ENCODE measurements at places on chromosomes 1 and 21. TPM values are rescaled to one million over a fixed set of nuclear protein-coding genes. Genes with fewer than 3 reads are reported as not detected.

GRCh38 chr1:193538003-193538354, 351.6 kb upstream of the B3GALT2 start:
- DNase-seq, result no peak

Gene ZZZ3
- total RNA-seq, result 30.3 TPM

DNA sequence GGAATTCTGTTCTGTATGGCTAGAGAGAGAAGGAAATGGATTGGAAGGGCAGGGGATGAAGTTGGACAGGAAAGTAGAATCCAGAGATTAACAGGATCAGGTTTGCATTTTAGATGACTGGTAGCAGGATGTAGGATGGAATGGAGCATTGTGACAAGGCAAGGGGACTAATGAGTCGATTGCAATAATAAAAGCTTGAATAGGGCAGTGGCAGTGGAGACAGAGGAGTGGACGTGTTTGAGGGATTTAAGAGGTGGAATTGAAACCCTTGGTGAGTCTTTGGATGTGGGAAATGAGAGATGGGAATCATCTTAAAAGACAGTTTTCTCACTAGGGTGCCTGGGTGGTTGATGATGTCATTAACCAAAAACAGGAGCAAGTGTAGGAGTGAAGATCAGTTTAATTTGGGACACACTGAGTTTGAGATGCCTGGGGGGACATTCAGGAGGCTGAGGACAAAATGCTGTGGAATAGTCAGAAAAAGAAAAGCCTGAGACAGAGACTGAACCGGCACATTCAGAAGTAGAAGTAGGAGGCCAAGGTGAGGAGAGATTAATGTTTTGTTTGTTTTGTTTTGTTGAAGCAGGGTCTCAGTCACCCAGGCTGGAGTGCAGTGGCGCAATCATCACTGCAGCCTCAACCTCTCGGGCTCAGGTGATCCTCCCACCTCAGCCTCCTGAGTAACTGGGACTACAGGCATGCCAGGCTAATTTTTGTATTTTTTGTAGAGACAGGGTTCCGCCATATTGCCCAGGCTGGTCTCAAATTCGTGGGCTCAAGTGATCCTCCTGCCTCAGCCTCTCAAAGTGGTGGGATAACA, 29.1 kb upstream of the C1orf146 start:
- DNase-seq, result no peak

- DNase-seq, result no peak
These were observed 58.3 kb downstream of the CLEC20A start for GRCh38 chr1:178438432-178438831.

Gene TNFAIP8L2
- 1.5 TPM for total RNA-seq

Gene PEX11B
- total RNA-seq, result 22.3 TPM

GRCh38 chr1:205045146-205045545, 2.1 kb downstream of the CNTN2 start:
- DNase-seq, result no peak

DNA sequence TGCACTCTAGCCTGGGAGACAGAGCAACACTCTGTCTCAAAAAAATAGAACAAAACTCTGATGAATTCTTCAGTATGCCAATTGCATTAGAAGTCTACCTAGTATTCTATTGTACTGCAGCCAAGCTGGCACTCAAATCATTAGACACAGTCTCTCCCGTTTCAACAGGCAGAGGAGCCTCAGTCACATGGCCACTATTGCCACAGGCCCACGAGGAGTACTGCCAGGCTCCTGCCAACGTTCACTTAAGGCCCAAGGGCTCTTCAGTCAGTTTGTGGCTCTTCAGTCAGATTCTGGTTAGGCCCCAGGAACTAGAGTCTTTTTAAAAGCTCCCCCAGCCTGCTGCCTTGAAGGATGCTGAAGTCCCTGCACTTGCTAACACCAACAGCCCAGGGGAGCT, 73.4 kb downstream of the SH3BGR start:
- DNase-seq, result no peak

Gene ADAM30
- not detected for total RNA-seq

- no peak for DNase-seq
These were observed 84.1 kb upstream of the PRDX6 start for GRCh38 chr1:173392895-173393658.

DNA sequence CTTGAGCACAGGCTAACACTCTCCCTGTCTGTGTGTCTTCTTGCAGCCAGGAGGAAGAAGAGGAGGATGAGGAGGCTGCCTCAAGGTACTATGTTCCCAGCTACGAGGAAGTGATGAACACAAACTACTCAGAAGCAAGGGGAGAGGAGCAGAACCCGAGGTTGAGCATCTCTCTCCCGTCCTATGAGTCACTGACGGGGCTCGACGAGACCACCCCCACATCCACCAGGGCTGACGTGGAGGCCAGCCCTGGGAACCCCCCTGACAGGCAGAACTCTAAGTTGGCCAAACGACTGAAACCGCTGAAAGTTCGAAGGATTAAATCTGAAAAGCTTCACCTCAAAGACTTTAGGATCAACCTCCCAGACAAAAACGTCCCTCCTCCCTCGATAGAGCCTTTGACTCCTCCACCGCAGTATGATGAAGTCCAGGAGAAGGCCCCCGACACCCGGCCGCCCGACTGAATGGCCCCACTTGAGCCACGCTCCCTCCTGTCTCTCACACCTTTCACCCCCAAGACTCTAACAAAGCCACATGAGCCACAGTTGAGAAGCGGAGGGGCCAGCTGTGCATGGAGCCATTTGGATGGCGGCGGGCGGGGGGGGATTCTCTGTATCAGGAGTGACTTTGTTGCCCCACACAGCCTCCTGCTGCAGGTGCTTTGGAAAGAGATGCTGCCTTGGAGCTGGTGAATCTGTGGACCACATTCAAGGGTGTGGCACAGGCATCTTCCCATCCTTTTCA, 27.6 kb upstream of the FHAD1 start:
- DNase-seq, result no peak

GRCh38 chr1:18110968-18111367, 3.4 kb downstream of the IGSF21 start:
- peak; percentile 53 for DNase-seq

DNA sequence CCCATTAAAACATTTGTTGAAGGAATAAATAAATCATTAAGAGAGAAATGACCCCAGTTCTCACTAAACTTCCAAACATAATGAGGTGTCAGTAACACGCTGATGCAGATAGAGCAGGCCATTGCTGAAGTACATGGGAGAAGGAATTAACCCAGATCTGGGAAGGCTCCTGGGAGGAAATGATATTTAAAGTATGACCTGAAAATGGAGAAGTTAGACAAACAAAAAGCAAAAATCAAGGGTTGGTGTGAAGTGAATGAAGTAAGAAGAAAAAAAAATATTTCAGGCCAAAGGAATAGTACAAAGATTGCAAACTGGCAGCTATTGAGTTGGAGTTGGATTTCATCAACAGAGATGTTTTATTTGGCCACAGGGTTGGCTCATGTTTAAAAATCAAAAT, 71.4 kb downstream of the RGS2 start:
- DNase-seq, result no peak

DNA sequence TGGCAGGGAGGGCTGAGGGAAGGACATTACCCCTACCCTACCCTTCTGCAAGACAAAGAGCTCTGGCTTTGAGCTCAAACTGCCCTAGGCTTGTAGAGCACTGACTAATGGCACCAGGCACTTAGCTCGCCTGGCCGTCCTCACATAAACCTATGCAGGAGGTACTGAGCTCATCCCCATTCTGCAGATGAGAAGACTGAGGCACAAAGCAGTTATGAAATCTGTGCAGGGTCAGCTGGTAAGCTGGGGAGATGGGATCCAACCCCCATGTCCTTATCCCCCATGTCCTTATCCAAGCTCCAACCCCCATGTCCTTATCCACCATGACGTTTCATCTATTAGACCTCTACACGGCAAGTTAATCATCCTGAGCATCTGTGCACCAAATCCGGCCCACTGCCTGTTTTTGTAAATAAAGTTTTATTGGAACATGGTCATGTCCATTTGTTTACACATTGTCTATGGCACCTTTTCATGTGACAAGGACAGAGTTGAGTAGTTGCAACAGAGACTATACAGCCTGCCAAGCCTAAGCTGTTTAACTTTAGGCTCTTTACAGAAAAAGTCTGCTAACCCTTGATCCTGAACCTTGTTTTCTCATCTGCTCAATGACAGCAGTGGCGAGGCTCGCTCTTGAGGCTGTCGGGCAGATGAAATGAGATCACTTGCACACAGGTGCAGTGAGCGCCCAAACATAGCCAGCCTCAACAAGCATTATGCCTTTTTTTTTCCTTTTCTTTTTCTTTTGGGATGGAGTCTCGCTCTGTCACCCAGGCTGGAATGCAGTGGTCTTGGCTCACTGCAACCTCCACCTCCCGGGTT, 86.8 kb downstream of the FBXO2 start:
- no peak for DNase-seq

Gene PTGER3
- 1.3 TPM for total RNA-seq

DNA sequence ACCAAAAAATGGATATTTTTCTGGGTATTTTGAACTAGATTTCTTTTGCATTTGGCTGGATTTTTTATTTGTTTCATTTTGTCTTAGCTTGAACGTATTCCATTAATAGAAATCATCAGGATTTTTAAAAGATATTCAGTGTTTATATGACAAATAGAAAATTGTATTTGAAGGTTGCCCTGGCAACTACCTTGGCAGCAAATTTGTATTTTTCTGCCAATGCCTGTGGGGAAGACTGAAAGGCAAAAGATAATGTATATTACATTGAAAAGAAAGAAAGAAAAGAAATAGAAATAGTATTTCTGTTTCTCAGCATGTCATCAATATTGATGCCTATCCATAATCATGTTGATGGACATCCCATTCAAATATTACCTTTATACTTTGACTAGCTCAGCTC, 16.8 kb downstream of the VCAM1 start:
- DNase-seq, result no peak

Gene PROK1
- total RNA-seq, result not detected

DNA sequence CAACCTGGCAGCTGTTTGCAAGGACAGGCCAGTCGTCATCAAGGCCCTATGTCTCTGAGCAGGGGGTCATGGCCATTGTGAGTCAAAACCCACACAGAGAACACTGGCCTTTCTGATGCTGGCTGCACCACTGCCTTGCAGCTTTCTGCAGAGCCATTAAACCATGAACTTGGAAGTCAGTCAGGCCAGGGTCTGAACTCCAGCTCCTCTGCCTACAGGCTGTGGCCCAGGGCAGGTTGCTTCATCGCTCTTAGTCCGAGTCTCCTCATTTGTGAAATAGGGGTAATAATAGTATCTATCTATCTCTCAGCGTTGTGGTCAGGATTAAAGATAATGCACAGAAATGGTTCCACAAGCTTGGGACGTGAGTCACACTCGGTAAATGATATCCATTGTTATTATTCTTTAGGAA, 35.8 kb upstream of the HIVEP3 start:
- no peak for DNase-seq

Gene CIART
- 11.8 TPM for total RNA-seq

Gene DIPK1A
- 7.0 TPM for total RNA-seq

Gene SAMSN1
- 1.3 TPM for total RNA-seq

DNA sequence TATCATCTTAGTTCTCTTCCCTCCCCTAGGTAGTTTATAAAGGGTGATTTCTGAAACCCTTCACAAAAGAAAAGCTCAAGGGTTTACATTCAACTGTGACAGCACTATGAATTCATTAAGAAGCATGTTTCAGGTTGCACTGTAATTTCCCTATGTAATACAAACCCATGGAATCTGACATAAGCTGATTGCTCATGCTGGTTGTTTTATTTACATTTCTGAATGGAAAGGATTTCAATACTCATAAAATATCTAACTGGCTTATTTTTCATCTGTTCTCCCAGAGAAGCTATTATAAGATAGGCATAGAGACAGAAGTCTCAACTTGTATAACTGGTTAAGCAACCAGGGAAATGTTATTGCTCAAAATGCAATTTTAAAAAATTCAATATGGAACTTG, 20.5 kb downstream of the WNT2B start:
- no peak for DNase-seq

DNA sequence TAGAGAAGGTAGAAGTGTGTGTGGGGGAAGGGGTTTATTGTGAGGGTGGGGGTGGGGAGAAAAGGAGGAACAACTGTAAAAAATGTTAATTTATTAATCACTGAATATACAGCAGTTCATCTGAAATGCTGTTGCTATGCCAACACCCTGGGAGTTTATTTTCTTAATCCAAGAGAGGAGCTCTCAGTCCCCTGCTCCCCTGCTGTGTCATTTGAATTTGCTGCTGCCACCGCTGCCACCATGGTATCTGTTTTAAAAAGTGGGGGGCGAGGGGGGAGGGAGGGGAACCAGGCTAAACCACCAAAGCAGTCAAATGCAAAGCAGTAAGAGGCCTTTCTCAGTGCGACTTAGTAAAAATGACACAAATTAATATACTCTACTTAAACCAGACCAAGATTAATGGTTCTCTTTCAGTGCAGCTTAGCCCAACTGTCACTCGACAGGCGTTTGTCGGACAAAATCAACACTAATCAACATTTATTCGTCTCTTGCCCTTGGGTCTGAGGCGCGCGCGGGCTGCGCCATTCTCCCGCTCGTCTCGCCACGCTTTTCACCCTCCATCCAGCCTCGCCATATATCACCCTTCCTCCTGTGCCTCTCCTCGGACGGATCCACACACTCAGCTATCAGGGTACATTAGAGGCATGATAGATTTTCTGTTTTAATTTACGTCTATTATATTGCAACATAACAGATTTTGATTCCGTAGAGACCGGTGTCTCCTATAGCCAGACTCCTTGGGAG, 76.2 kb downstream of the PBX1 start:
- no peak for DNase-seq

- no peak for DNase-seq
These were observed 13.8 kb downstream of the UBASH3A start for GRCh38 chr21:42417533-42417932.

GRCh38 chr1:33050221-33051076, 13.8 kb upstream of the AK2 start:
- no peak for DNase-seq

DNA sequence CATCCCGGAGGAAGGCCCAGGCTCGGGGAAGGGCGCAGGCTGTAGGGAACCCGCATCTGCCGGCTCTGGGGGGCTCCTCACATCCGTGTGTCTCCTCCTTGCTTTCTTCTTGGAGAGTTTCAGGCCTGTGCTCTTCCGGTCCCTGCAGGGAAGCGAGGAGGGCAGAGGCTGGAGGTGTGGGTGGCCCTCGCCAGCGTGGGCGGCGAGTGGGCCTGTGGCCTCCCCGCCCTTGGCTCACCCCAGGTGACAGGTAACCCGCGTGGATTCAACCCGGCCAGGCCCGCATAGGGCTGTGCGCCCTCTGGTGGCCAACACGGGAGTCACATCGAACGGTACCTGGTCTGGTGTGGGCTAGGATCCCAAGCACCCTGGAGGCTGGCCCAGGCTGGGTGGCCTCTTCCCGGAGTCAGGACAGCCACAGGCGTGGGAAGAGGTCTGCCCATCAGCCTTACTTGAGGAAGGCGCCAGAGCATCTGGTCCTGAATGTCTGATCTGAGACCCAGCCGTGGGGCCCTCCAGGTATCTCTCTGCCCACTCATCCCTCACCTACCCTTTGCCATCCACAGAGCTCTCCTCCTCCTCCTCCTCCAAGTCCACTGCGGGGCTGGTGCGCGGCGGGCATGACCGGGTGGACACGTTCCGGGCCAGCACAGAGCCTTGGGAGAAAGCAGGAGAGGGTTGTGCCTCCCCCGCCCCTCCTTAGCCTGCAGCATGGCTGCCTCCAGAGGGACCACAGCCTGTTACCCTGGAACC, 9.6 kb upstream of the TNFRSF25 start:
- peak; percentile 81 for DNase-seq

GRCh38 chr1:42332877-42333276, 2.2 kb downstream of the FOXJ3 start:
- no peak for DNase-seq

Gene FHL3
- 25.4 TPM for total RNA-seq

Gene LCE1A
- total RNA-seq, result not detected
